Activated CD4-positive, alpha-beta T cell treated with anti-CD3 and anti-CD28 coated beads, Interleukin-2, amount 50 U/mL, for 16 hours (primary cell): ENCODE measurements at places on chromosomes 7 and 10.

DNA sequence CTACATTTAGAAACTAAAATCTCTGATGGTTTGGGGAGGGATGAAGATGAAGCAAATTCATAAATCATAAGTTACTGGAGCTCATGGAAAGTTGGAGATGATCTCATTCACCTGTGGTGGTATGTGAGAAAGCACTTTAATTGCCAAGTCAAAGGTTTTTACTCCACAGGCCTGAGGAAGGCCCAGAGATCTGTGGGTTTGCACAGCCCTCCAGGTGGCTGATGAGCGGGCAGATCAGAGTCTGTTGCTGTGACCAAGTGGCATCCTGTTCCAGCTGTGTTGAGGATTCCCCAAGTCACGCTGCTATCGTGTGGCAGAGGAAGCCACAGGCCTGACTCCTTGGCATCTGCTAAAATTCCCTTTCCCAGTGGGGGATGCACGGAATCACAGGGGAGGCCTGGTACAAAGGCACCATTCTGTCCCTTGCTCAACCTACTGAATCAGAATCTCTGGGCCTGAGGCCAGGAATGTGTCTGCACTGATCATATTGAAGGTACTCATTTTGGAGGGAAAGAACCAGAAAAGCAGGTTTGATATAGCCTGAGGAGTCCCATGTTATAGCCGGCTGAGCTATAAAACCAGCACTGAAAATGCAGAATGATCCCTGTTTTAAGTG, 19.7 kb upstream of the DDC start:
- DNase-seq, result no peak

DNA sequence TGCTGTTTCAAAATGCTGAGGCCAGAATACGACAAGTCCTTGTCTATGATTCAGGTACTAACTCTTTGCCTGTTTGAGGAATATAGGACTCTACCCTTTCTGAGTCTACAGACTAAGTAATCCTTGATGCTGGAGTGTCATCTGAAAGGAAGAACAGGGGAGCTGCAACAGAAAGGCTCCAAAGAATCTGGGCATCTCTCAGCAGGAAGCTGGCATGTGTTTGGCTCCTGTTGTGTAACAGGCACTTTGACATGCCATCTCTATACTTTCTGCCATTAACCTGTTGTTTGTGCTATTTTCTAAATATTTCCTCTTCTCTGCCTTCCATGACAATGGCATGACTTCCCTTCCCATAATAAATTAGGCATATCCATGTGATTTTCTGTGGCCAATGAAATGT, 409.5 kb downstream of the ADRA2A start:
- no peak for DNase-seq

DNA sequence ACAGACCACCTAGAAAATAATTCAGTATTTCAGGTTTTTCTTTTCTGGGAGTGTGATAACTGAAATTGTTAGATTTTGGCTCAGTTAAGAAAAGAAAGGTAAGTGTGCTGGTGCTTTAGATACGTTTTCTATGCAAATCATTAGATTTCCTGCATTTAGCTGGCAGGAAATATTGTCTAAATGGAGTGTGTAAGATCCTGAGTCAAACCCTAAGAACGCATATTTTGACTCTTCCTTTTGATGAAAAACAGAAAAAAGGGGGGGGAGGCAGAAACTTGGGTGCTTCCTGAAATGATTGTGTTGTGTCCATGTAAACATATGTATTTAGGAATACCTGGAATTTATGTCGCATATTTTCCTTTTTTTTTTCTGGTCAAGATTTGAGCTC, 1.2 kb downstream of the GRK5 start:
- DNase-seq, result peak; percentile 64

DNA sequence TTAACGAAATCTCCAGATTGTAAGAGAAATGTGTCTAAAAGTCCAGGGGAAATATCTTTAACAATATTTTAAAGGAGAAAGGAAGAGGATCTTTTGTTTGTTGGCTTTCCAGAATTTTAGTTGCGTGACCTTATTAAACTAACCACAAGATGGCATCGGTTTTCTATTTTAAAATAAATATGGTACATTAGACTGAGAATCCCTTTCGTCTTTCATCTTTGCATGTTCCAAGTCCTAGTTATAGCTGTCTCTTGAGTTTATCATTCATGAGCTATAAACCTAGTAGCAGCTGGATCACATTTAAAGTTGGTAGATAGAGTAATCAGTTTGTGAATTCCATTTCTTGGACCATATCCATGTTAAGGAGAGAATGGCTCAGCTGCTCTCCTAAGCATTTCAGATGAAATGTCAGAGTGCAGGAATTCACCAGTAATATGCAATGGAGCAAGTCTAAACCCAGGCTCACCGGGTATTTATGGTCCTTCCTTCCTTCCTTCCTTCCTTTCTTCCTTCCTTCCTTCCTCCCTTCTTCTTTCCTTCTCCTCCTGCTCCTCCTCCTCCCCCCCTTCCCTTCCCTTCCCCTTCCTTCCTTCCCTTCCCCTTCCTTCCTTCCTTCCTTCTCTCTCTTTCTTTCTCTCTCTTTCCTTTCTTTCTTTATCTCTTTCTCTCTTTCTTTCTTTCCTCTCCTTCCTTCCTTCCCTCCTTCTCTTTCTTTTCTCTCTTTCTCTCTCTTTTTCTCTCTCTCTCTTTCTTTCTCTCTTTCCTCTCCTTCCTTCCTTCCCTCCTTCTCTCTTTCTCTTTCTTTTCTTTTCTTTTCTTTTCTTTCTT, 57.8 kb upstream of the RAB18 start:
- peak; percentile 16 for DNase-seq

- no peak for DNase-seq
These were observed 88.7 kb downstream of the PIP4K2A start for GRCh38 chr10:22625516-22626290.

GRCh38 chr10:92938841-92939240, 90.5 kb downstream of the EXOC6 start:
- no peak for DNase-seq

- no peak for DNase-seq
These were observed 22.6 kb downstream of the COL28A1 start for GRCh38 chr7:7512861-7513597.

- peak; percentile 66 for DNase-seq
These were observed 20.0 kb upstream of the GALNTL5 start for GRCh38 chr7:151936207-151936606.

GRCh38 chr7:130732980-130733930, 752 bp downstream of the KLF14 start:
- peak; percentile 11 for DNase-seq

- peak; percentile 45 for DNase-seq
These were observed 14.7 kb upstream of the CAMK2G start for GRCh38 chr10:73889014-73889413.

GRCh38 chr7:66669088-66669487, 40.4 kb downstream of the KCTD7 start:
- DNase-seq, result no peak

DNA sequence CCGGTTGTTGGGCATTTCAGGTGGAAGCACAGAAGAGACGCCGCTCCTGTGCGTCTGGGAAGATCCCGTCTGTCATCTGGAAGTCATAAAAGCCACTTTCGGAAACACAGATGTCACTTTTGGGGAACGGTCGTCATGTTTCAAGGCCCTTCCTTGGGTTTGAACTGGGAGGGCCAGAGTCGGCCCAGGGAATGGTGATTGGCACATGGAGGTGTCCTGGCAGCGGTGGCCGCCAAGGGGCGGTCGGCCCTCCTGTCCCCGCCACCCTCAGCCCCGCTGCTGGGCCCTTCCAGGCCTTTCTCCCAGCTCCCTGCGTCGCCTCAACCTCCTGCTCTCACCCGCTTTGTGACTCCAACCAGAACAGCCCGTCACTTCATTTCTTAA, 115.2 kb upstream of the SFMBT2 start:
- DNase-seq, result no peak

DNA sequence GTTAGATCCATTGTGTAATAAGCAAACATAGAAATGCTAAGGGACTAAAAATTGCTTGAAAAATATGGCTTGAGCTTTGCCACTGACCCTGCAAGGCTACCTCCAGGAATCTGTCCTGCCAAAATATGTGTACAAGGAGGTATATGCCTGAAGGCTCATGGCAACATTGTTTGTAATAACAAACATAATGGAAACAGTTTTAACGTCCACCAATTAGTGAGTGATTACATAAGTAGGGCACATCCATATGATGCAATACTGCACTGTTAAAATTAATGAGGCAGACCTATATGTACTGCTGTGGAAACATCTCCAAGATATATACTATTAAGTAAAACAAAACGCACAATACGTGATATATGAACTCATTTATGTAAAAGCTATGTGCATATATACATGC, 13.1 kb upstream of the GOT1 start:
- DNase-seq, result no peak

DNA sequence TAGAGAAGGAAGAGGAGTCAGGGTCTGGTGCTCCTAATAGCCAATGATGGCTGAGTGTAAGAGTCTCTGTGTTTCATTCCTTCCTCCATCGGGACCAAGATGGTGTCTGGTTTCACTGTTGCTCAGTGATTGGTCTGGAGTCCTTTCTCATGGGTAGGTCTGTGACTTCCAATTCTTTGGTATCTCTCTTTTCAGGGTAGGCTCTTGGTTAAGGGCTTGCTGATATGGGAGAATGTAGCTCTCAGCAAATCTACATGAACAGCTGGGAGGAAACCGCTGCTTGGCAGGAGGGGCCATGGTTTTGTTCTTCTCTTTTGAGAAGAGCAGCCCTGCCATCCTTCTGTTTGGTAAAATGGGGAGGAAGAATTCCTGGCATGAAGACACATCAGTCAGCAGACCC, 209.1 kb upstream of the PODXL start:
- DNase-seq, result no peak

DNA sequence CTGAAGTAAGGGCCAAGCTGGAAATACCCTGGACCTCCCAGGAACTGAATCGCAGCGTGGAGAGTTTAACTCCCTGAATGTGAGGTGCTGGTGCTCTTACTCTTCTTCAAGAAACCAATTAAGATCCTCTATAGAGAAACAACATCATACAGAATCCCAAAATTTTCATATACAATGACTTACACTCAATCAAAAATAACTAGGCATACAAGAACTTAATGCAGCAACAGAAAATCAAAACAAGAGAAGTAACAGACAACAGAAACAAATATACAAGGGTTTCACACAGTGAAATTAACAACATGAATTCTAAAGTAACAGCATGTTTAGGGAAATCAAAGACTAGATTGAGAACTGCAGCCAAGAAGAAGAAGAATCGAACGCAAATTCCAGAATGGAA, 37.7 kb downstream of the RNF216 start:
- no peak for DNase-seq

GRCh38 chr7:53504914-53505313, 469.5 kb downstream of the POM121L12 start:
- DNase-seq, result no peak

GRCh38 chr7:149238051-149238450, 1.4 kb upstream of the ZNF212 start:
- DNase-seq, result no peak

DNA sequence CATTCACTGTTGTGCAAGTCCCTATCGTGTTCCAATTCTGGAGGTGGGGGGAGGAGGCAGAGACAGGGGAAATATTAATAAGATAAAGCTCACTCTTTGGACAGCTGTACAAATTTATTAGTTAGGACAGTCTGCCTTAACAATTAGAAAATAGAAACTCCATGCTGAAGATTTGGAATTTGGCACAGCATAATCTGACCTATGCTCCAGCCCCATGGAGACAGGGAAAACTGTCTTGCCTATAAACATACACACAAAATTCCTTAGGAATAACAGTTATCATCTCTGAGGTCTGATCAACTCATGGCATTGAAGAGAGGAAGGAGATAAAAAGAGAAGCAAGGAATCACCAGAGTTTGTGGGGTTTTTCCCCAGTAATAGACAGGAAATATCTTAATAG, 335.4 kb upstream of the MEOX2 start:
- DNase-seq, result no peak

- DNase-seq, result no peak
These were observed 111.7 kb upstream of the PLXDC2 start for GRCh38 chr10:19704544-19704943.

- no peak for DNase-seq
These were observed 755 bp downstream of the FRMPD2 start for GRCh38 chr10:48273741-48274140.

DNA sequence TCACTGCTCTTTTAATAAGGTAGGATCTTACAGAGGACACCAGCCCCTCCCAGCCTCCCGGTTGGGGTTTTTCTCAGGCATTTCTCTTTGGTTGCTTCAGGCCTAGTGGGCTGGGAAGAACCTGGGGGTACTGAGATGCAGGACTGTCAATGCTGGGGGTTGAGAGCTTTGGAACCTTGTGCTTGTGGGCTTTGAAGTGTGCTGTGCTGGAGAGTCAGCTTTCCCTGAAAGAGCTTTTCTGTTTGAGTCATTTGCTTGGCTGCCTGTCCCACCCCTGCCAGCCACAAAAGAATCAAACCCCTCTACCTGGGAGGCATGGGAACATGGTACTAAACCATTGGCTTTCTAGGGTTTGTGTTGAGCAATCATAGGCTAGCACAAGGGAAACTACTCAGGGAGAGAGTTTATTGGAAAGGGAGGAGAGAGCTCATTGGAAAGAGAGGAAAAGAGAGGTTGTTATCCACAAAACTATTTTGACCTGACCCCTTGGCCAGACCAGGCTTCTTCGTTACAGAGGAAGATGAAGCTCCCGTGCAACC, 1.4 kb downstream of the SCD start:
- DNase-seq, result peak; percentile 39

DNA sequence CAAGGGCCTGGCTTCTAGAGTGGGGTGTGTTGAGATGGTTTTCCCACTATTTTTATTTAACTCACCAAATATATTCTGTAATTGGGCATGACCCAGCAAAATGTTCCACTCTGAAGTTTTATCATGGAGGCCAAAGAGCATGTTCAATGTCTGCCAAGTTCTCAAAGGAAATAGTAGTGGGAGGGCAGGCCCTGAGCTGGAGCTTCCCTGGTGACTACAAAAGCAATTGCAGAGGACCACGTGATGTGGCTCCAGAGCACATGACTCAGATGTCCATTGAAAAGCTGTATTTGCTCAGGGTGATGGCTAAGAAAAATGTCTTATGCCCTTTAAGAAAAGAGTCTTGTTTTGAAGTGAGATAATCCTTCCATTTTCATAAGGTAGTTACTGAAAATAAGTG, 1024.8 kb downstream of the LRMDA start:
- DNase-seq, result no peak

DNA sequence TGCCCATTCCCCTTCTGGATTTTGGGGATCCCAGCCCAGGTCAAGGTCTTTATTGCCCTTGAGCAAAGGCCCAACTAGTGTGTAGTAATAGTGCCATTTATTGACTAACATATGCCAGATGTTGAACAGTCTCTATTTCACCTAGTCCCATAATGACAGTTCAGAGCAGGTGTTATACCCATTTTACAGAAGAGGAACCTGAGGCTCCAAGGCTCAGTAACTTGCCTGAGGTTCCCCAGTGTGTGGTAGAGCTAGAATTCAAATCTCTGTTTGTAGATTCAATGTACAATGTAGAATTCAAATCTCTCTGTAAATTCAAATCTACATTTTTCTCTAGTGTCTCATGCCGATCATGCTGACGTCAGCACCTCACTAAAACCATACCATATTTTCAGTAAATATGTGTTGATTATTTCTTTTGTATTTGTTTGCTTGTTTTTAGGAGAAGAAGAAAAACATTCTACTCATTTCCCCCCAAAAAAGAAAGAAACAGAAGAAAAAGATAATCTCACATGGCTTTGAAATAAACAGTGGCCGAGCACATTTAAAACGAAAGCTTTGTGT, 329.7 kb downstream of the PRPF18 start:
- DNase-seq, result no peak

GRCh38 chr7:158684329-158684728, 20.3 kb downstream of the NCAPG2 start:
- DNase-seq, result no peak
